ENCODE measurements at places on chromosomes 3 and 15.

- no peak for DNase-seq
These were observed 206.7 kb upstream of the LINGO1 start for GRCh38 chr15:77839456-77839855.

DNA sequence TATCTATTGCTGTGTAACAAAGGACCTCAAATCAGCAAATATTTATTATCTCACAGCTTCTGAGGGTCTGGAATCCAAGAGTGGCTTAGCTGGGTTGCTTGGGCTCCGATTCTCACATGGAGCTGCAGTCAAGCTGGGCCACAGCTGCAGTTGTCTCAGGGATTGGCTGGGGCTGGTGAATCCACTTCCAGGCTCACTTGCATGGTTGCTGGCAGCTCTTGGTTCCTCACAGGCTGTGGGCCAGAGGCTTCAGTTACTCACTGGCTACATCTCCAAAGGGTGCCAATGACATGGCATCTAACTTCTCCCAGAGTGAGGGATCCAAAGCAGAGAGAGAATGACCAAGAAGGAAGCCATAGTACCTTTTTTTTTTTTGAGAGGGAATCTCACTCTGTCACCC lies 13.9 kb upstream of the SYNM start:
- DNase-seq: no peak

- DNase-seq: no peak
These were observed 462 bp downstream of the EDEM1 start for GRCh38 chr3:5187920-5188418.

DNA sequence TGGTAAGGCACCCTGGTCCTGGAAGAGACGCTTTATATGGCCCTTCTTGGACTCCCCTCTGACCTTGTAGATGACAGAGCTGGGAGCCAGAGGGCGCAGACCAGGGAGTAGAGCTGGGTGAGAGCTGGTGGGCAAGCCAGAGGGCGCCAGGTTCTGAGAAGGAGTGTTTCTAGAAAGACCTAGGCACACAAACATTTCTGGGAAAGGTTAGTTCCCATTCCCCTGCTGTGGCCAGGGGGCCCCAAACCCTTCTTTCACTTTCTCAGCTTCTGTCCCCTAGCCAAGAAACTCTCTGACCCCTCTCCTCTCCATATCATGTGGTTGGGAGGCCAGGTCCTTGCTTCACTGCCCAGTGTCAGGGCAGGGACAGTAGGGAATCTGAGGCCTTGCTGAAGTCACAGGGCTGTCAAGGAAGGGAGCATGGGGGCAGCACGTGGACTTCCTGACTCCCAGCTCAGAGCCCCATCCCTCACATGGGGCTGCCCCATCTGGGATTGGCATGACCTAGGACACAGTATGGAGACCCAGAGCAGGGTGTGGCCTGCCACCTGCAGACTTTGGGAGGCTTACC lies 3.6 kb downstream of the HEMK1 start:
- no peak for DNase-seq

- DNase-seq: no peak
These were observed 2.4 kb downstream of the PLCH1 start for GRCh38 chr3:155742349-155742965.

DNA sequence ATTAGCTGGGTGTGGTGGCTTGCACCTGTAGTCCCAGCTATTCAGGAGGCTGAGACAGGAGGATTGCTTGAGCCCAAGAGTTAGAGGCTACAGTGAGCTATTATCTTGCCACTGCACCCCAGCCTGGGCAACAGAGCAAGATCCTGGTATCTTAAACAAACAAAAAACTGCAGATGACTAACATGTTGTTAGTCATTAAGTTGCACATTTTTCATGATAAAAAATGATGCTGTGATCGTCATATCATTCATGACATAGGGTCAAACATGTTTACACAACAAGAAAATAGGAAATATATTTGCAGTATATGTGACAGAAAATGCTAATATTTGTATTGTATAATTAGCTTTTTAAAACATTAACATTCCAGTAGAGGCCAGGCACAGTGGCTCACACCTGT lies 20.2 kb upstream of the DAPK2 start:
- DNase-seq: no peak

GRCh38 chr3:197593046-197593380 lies 37.2 kb upstream of the BDH1 start:
- DNase-seq: no peak

DNA sequence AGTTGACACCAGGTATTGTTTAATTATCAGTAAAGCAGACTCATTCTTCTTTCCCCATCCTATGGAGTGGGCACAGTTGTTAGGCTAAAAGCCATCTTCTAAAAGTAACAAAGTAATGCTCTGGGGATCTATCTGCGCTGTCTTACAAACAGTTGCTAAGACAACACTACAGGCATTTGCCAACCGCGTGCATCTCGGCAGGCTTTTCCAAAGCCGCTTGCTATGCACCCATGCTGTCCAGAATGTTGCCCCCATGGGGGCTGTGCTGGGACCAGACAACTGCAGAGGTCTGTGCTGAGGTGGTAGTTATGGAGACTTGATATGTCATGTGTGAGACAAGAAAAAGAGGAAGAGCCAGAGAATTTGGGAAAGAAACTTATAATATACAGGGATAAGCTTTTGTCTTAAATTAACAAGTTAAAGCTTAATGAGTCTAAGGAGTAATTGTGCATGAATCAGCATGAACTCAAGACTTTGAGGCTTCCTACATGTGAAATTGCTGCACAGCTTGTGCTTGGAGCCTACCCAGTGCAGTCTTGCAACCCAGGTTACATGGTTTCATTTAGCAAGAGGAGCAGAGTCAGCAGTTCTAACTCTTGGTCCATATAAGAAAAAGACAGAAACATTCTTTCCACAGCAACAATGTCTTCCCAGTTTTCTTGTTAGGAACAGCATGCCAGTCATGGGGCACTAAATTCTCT lies 38.9 kb upstream of the DCLK3 start:
- no peak for DNase-seq

- no peak for DNase-seq
These were observed 36.3 kb downstream of the LRTM1 start for GRCh38 chr3:54891540-54891897.

GRCh38 chr3:40780925-40781406 lies 256.2 kb downstream of the ZNF621 start:
- DNase-seq: no peak

- no peak for DNase-seq
These were observed 919 bp downstream of the IDH2 start for GRCh38 chr15:90101130-90101968.

- no peak for DNase-seq
These were observed 75.8 kb downstream of the RPL39L start for GRCh38 chr3:187063286-187064121.

DNA sequence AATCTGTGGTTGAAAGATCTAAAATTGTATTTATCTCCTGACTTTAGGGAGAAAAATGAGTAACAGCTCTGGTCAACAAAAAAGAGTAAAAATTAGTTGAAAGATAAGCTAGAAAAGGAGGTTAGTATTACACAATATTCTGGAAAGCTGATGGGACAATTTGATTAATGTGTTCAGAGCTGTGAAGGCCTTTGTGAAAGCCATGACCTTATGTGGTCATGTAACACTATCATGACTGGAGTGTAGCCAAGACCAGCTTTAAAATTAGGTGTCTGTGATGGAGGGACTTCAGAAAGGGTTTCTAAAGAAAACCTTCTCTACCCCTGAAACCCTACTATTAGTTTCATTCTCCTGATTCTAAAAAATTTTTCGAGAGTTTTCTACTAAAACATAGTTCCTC lies 127.2 kb downstream of the NFKBIZ start:
- DNase-seq: no peak

- DNase-seq: no peak
These were observed 82.9 kb downstream of the CHRNA7 start for GRCh38 chr15:32113224-32113623.

GRCh38 chr15:78223396-78224022 lies 10.9 kb downstream of the ACSBG1 start:
- no peak for DNase-seq

DNA sequence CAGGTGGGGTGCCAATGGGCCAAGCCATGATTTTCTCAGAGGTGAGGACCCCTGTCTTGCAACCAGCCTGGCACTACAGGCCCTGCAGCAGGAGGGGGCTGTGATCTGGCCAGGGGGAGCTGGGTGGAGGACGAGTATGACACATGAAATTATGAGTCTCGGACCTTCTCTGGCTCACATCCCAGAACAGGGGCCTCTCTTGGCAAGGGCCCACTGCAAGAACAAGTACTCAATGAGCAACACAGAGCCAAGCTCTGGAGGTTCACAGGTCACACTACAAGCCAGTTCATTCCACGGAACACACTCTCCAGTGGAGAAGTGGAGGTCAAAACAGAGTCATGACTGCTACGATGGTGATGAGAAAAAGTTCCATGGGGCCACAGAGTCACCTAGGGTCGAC lies 28.3 kb downstream of the CCDC32 start:
- no peak for DNase-seq

- DNase-seq: no peak
These were observed 144.4 kb downstream of the DNAJB8 start for GRCh38 chr3:128322030-128323022.

DNA sequence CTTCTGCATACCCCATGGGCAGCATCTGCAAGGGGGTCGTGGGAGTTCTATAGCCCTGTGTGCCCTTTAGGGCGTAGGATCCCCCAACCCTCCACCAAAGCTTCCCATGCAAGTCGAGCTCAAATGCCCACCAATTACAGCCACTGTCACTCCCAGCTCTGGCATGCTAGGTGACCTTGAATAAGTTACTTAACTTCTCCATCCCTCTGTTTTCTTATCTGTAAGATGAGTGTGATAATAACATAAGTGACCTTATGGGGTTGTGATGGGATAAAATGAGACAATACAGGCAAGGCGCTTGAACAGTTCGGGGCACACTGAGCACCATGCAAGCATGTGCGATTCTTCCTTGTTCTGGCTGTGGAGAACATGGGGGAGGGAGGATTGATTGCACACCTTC lies 74.8 kb upstream of the POMGNT2 start:
- DNase-seq: no peak

- no peak for DNase-seq
These were observed 3.5 kb upstream of the MNS1 start for GRCh38 chr15:56468401-56468800.

- DNase-seq: no peak
These were observed 2.1 kb upstream of the POLR2M start for GRCh38 chr15:57704441-57704840.

- no peak for DNase-seq
These were observed 88.1 kb downstream of the DHX30 start for GRCh38 chr3:47890828-47891612.

GRCh38 chr3:96966181-96966929 lies 152.0 kb downstream of the EPHA6 start:
- no peak for DNase-seq

GRCh38 chr15:62428851-62429598 lies 263.9 kb upstream of the C2CD4B start:
- no peak for DNase-seq

DNA sequence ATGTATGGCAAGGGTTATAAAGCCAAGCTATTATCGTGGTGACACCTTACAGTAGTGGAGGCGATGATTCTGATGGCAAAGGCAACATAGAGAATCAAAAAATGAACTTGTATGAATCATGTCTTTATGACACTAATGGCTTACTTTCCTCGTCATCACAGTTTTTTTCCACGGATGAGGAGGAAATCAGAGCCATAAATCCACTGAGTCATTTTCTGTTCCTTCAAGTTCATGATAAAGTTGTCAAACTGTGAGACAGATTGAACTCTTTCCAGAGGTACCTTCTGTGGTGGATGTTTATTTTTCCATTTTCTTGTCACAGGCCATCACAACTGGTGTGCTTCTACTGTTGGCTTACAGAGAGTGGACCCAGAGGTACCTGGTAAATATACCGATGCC lies 8.5 kb downstream of the TMEM212 start:
- DNase-seq: no peak

GRCh38 chr3:186102687-186103086 lies 6.2 kb downstream of the ETV5 start:
- DNase-seq: no peak

DNA sequence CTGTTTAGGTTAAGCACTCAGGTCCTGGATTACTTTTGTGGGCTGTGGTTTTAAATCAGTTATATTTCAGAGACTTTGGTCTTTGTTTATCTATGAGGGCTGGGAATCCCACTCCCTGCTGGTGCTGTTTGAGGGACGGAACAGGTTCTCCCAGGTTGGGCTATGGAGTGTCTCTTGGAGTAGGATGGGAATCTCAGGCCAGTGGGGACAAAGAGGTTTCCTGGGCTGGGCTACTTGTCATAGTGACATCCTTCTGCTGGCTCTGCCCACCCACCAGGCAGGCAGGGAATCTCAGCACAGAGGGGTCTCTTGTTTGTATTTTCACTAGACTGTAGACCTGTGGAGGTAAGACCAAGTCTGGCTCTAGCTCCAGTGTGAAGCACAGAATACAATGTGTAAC lies 47.2 kb upstream of the UBE3A start:
- no peak for DNase-seq

- DNase-seq: no peak
These were observed 8.8 kb upstream of the A4GNT start for GRCh38 chr3:138140940-138141339.

GRCh38 chr3:124315215-124316033 lies 323.5 kb upstream of the ROPN1 start:
- no peak for DNase-seq

- no peak for DNase-seq
These were observed 54.4 kb downstream of the ACAP2 start for GRCh38 chr3:195388380-195388779.

DNA sequence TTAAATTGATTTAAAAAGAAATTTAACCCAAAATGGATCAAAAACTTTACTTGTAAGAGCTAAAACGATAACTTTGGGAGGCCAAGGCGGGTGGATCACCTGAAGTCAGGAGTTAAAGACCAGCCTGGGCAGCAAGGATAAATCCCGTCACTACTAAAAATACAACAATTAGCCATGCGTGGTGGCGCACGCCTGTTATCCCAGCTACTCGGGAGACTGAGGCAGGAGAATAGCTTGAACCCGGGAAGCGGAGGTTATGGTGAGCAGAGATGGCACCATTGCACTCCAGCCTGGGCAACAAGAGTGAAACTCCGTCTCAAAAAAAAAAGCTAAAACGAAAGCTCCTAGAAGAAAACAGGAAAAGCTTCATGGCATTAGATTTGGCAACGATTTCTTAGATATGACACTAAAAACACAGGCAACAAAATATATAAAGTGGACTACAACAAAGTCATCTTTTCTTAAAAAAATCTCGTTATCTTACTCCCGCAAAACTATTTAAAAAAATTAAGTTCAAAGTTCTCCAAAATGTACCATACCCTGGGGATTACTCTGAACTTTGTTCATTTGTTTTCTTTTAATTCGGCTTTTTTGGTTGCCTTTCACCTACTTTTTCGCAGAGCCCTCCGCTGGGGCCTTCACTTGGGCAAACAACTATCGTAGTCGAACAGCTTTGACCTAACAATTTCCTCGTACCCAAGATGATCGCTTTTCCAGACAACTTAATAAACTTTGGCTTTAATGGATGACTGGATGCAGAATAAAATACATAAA lies 2.9 kb downstream of the HDDC3 start:
- DNase-seq: no peak

GRCh38 chr3:54374214-54374852 lies 252.0 kb downstream of the CACNA2D3 start:
- no peak for DNase-seq

- DNase-seq: no peak
These were observed 70.4 kb downstream of the CHDH start for GRCh38 chr3:53775834-53776251.

- no peak for DNase-seq
These were observed 10.1 kb downstream of the CCNB2 start for GRCh38 chr15:59115047-59115446.
